Fibroblast of lung (primary cell): ENCODE measurements at places on chromosomes 5 and 9. TPM values are rescaled to one million over a fixed set of nuclear protein-coding genes. Genes with fewer than 3 reads are reported as not detected.

SPATA31A1 gene
- polyA plus RNA-seq = not detected in 2 replicates

GRCh38 chr9:84744195-84744594 is 74.7 kb downstream of the NTRK2 start:
- no peak for DNase-seq
- H3K4me3 ChIP-seq = no peak overlapping the region
- H3K27ac ChIP-seq = no peak overlapping the region

GRCh38 chr5:60010328-60010727 is 116.8 kb upstream of the PDE4D start:
- no peak overlapping the region for H3K4me3 ChIP-seq
- no peaks in the 10 kb centered on the region for H3K36me3 ChIP-seq
- no peaks in the 10 kb centered on the region for H3K27me3 ChIP-seq
- H3K27ac ChIP-seq = no peak overlapping the region
- DNase-seq = no peak
- H3K4me1 ChIP-seq = no peaks in the 10 kb centered on the region

GRCh38 chr5:52886206-52886605 is 98.5 kb downstream of the ITGA1 start:
- DNase-seq = no peak
- no peak overlapping the region for H3K4me3 ChIP-seq
- H3K36me3 ChIP-seq = no peaks in the 10 kb centered on the region
- H3K27ac ChIP-seq = no peak overlapping the region
- no peaks in the 10 kb centered on the region for H3K27me3 ChIP-seq
- H3K4me1 ChIP-seq = no peaks in the 10 kb centered on the region
